ENCODE measurements at places on chromosomes 7 and 10. TPM values are rescaled to one million over a fixed set of nuclear protein-coding genes. Genes with fewer than 3 reads are reported as not detected.
A peak's percentile ranks its signal among the peaks of the same experiment; 100 is the strongest.

The NUP205 gene
- total RNA-seq: 84.5 TPM

The GPR26 gene
- total RNA-seq: not detected

The CPA4 gene
- total RNA-seq: not detected

The MINPP1 gene
- total RNA-seq: 24.8 TPM

The FAM131B gene
- total RNA-seq: 33.4 TPM

The RARRES2 gene
- 84.2 TPM for total RNA-seq

DNA sequence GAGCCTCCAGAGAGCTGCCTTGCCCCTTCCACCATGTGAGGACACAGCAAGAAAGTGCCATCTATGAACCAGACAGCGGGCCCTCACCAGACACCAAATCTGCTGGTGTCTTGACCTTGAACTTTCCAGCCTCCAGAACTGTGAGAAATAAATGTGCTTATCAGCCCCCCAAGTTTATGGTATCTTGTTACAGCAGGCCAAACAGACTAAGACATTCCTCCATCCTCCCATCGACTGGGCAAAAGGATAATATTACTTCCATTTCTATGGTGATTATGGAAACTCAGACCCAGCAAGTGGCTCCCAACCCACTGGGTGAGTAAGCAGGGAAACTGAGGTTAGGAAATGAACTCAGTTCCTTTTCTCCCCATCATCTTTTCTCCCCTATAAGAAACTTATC is 288.4 kb downstream of the KCNMA1 start:
- no peak for DNase-seq

DNA sequence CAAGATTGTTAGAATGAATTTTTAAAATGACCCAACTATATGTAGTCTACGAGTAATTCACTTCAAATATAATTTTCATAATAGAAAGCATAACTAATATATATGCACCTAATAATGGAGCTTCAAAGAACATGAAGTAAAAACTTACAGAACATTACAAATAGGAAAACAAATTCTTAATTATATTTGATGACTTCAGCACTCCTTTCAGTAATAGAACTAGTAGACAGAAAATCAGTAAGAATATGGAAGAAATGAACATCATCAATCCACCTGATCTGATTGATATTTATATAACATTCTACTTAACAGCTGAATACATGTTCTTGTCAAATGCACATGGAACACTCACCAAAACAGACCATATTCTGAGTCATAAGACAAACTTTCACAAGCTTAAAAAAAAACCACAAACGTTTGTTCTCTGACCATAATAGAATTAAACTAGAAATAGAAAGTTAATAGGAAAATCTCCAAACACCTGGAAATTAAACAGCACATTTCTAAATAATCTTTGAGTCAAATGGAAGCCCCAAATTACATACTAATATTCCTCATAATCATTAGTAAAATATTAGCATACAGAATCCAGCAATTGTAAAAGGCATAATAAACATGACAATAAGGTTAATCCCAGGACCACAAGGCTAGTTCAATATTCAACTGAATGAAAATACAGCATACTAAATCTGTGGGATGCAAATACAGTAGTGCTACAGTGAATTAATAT is 48.0 kb downstream of the BRAF start:
- no peak for DNase-seq

DNA sequence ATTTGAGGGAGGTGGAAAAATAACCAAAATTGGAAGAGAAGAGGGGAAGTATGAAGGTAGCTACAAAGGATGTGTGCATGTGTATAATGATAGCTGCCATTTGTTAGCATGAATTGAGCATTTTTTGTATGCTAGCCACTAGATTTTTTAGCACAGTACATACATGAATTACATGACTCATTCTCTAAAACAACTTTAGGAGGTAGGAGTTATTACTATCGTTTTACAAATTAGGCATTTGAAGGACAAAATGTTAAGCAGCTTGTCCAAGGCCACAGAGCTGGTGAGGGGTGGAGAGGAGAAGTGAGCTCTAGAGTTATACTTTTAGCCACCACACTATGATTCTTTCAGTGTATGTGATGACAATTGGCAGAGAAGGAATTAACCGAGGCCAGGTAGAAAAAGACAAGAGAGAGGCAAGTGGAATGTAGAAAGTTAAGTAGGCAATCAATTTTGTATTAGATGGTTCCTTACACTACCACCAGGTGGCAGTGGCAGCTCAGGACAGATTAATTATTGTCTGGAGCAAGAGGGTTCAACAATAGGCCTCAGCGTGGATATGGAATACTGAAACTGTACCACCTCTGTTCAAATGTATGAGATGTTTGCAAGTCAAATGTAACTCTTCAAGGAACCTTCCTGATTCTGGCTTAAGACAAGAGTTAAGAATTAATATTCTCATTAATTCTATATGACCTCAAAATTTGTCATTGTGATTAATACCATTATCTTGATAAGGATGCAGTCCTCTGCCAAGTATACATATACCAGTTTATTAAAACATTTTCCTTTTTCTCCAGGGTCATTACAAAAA is 128.0 kb downstream of the MBL2 start:
- DNase-seq: peak; percentile 22

DNA sequence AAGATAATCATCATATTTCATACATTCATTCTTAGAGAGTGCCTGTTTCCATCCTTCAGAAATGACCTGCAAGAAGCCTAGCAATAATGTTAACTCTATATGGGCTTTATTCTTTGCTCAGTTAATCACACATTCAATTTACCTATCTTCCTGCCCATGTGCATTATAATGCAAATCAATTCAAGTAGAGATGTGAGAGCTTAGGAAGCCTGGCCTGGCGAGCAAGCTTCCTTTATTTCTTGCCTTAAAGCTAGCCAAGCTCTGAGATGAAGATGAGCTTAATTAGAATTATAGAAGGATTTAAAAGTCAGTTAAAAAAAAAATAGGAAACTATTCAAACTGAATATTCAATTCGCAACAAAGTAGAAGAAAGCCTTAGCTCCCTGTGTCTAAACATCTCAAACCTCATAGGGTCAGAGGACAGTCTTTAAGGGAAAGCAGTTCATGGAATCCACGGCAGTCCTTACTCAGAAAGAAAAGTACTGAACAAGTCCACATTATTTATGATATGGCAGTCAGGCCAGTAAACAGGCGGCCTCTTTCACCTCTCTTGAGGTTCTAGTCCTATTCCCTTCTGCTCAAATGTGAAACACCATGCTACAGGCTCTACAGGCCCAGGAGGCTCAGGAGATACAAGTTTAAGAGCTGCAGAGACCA is 214.1 kb downstream of the TFEC start:
- DNase-seq: no peak

DNA sequence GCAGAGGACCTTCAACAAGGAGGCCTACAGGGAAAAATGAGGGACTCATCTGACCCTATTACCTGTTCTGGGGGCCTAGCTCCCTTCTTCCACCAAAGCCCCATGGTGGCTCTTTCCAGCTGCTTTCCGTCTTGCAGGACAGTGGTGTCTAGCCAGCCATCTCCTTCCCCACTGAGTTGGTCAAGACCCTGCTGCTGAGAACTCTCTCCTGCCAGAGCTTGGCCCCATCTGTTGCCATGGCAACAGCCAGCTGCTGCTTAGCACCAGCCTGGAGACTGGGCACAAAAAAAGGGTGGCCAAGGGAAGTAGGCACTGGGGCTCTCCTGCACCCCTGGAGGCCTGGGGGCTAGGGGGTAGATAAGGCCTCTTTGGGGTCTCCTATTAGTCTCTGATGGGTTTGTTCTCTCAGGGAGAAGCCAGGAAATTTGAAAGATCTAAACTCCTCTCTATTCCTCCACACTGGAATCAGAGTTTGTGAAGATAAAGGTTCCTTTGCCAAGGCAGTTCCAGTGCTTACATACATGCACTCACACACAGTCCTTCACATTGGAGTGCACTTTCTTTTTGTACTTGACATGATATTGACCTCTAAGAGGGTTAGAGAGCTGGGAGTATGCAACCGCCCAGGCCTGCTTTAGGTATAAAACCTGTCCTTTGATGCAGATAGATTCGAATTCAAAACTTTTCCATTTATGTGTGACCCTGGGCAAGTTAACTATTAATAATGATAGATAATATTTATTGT is 15.8 kb downstream of the TSPAN33 start:
- DNase-seq: no peak

Data from transverse colon (tissue), 4 donors.